ENCODE measurements at places on chromosomes 16 and 17.

DNA sequence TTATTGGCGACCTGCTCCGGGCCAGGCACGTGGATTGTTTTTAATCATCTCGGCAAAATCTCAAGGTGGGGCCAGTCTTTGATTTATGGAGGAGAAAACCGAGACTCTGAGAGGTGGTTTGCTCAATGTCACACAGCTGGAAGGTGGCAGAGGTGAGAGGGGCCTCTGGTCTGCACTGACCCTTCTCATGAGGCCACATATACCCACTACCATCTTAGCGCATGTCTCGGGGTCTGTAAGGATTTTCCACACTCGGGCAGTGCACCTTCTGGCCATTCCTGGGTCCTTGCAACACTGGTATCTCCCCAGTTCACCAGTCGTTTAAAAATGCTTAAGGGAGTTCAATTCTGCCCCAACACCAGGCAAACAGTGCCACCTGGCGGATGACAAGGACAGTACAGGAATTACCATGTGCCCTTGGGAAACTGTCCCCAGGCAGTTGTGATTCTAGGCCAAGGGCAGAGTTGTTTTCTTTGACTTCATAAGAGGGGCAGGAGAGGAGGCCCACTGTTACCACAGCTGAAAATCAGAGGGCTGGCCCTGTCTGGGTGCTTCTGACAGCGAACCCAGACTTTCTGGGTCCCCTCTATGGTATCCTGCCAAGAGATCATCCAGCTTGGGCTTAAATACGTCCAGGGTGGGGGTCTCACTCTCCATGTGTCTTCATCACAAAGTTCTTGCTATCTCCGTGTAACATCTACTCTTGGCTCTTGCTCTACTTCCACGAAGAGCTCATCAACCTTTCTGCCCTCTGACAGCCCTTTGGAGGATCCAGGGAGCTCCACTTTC lies 39.4 kb upstream of the RAI1 start:
- DNase-seq = peak; percentile 12

GRCh38 chr17:81509972-81510784 lies 2.4 kb downstream of the ACTG1 start:
- no peak for DNase-seq

DNA sequence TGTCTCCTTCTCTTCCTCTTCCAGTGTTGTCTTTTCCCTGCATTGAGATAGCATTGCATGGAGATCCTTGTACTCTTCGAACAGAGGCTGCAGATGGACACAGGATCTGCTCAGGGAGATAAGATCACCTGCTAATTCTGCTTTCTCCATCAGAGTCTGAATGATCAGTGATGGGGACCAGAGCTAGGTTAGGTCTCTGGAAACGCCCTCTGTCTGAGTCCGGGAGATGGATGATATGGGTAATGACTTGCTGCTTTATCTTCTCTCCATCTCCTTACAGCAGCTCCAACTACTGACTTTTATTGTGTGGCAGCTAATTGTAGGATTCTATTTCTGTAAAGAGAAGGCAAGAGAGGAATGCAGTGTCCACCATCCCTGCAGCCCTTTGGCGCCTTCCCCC lies 435.6 kb downstream of the WWOX start:
- DNase-seq = no peak

DNA sequence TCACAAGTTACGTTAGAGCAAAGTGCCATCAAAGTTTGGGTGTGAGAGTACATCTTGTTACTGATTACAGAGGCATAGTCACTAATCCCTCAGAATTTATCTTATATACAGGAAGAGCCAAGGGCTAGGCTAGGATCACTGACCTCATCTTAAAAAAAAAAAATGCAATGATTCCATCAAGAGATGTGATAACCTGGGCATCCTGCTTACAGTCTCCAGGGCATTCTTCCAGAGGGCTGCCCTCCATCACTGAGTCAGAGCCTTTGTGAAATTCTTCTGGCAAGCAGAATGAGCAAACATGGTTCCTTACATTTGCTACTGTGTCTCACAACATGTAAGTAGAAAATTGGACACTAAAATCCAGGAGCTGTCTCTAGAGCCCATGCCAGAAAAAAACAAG lies 410.6 kb downstream of the ZFHX3 start:
- DNase-seq = no peak

DNA sequence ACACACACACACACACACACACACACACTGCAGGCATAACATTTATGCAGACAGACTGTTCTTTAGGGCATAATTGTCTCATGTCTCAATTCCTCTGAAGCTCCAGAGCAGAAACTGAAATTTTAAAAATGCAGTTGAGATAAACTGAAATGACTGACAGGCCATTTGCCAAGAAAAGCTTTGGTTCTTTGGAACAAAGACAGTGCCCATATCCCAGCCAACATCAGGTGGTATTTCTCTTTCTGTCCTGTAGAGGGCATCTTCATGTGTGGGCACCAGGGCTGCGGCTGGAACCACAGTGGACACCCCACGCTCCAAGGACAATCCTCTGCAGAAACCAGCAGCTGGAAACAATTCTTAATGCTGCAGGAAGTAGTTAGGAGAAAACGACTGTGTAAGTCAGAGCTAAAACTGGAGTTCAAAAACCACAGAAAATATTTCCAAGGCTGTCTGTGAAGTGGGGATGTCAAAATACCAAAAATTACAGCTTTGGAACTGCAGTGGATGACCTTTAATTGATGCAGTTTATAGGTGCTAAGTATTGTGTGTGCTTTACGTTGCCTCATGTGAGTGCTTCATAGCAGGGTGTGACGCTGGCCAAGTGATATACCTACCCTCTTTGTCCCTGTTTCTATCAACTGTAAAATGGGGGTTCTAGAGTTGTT lies 10.6 kb upstream of the MEFV start:
- no peak for DNase-seq

DNA sequence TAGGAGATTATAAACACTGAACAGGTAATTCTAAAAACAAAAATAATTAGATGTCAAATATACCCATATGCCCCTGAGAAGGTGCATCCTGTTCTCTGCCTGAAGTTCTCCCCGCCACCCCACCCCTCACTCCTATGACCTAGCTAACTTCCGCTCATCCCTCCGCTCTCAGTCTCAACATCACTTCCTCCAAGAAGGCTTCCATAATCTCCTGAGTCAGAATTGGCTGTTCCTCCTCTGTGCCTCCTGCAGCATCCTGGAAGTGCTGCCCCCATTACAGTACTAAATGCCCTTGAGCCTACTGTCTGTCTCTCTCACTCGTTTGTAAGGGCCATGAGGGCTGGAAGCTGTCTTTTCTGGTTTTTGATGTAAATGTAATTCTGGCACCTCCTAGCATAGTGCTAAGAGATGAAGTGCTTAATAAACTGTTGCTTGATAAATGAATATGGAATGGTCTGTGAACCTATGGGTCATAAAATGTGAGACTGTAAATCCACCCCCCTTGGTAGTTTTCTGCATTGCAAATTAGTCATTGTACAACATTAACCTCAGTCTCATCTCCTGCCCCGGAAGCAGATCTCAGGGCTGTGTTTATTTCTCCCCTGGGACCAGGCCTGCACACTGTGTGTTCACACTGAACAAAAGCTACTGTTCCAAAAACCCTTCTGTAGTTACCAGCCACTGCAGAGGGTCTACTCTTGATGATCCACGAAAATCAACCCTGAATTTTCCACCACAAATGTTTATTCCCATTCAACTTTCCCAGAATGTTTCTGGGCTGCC lies 3.9 kb upstream of the MYO1D start:
- DNase-seq = no peak

DNA sequence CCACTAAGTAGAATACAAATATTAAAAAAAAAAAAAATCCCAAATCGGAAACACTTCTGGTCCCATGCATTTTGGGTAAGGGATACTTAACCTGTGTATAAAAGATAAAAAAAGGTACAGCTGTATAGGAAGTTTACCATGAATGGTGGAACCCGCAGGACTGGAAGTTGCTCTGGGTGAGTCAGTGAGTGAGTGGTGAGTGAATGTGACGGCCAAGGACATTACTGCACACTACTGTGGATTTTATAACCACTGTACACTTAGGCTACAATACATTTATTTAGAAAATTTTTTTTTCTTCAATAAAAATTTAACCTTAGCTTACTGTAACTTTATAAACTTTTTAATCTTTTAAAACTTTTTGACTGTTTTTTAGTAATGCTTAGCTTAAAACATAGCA lies 71.3 kb upstream of the BCAR1 start:
- no peak for DNase-seq

- no peak for DNase-seq
These were observed at the start of gene SLFN12 for GRCh38 chr17:35432176-35433074. Gene SLFN12, minus strand, starts transcription at chr17:35432500. Its CDS starts 9,472 bp downstream, at chr17:35423028.

- no peak for DNase-seq
These were observed 16.6 kb downstream of the TMC6 start for GRCh38 chr17:78111727-78112517.

DNA sequence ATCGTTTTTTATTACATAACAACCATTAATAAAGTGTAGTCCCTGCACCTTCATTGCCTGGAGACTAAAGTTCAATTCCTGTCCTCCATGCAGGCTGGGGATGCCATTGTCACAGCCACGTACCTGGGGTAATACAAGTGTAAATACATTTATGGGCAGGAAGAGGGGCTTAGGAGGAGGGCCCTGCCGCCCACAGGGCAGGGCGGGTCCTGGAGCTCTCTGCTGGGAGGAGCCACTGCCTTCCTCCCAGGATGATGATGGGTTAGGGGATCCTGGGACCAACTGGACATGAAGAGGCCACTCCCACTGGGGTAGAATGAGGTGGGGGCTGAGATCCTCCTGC lies 44.1 kb upstream of the SLC38A10 start:
- DNase-seq = no peak

- no peak for DNase-seq
These were observed 129.9 kb upstream of the CIBAR2 start for GRCh38 chr16:85242140-85242539.

GRCh38 chr16:72437891-72438290 lies 265.9 kb upstream of the PMFBP1 start:
- no peak for DNase-seq

DNA sequence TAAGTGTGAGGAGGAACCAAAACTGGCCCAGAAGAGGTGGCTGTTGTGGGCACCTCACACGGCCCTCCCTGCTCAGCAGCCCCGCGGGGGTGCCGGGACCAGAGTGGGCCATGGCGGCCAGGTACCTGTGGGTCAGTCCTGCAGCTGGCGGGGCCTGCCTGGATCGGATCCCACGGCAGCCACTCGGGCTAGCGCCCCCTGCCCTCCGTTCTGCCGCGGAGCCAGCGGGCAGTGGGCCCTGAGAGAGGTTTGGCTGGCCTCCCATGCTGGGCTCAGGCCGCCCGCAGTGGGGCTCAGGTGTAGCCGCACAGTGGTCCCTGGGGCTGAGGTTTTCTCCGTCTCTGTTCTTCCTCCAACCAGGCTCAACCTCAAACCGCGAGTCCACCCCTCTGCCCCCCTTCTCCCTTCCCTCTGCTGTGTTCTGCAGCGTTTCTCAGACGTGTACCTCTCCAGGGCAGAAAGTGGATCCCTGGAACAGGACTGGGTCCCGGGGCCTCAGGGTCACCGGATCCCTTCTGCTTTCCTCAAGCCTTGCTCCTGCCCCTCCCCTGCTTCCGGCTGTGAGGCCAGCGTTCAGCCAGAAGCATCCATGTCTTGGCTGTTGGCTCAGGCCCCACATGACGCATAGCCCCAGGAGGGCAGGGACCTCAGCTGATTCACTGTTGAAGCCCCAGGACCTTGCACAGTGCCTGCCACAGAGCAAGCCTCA lies 28.6 kb upstream of the ITGA3 start:
- DNase-seq = no peak

DNA sequence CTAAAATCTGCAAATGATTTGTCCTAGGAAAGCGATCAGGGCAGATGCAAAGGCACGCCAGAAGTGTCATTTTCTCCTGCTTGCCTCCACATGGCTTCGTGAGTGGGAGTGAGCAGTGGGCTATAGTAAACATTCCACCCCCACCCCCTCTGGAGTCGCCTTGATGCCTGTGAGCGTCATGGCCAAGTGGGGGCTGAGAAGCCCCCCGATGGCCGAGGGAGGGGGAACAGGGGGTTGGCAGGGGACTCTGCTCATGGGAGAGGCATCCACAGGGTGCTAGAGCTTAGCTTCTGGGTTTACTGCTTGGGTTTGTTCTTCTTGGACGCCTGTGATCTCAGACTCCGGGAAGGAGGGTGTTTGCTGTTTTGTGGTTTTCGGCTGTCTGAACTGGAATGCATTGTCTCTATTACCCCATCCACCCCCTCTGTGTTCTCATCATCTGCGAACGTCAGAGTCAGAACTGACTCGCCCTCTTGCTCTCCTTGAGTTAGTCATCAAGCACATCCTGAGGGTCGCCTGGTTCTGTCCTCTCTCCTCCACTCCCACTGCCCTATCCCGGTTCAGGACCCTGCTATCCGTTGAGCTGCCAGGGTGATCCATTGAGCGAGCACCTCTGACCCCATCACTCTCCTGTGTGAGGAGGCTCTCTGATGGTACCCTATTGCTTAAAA lies 15.4 kb downstream of the TNS4 start:
- peak; percentile 15 for DNase-seq

- no peak for DNase-seq
These were observed 37.7 kb downstream of the XYLT1 start for GRCh38 chr16:17432901-17433576.

Measured in NCI-H2029 treated with DMSO at 0.1 percent for 48 hours (cell line).